ENCODE measurements at places on chromosomes 5 and 9. TPM values are rescaled to one million over a fixed set of nuclear protein-coding genes. Genes with fewer than 3 reads are reported as not detected.

Gene THBS4
- not detected for total RNA-seq

Gene RASGEF1C
- not detected for total RNA-seq

Gene CMYA5
- total RNA-seq, result 0.33 TPM

Gene BAAT
- total RNA-seq, result not detected

Gene FER
- total RNA-seq, result 21.8 TPM

Gene MVB12B
- total RNA-seq, result 10.1 TPM

Gene SPATA31D4
- total RNA-seq, result not detected

Gene TYRP1
- total RNA-seq, result 1.1 TPM

Gene FKTN
- 29.7 TPM for total RNA-seq

Gene KCNMB1
- total RNA-seq, result not detected

Gene LCNL1
- not detected for total RNA-seq

Gene ABCA1
- total RNA-seq, result 13.1 TPM

Gene ARHGEF37
- 16.7 TPM for total RNA-seq

Gene DOCK8
- total RNA-seq, result 3.2 TPM

Gene LECT2
- not detected for total RNA-seq

Gene EGFL7
- total RNA-seq, result 566 TPM

Gene SPATA31A3
- total RNA-seq, result not detected

Gene TIMD4
- not detected for total RNA-seq

Gene OR1L1
- not detected for total RNA-seq

Gene GARNL3
- total RNA-seq, result 9.5 TPM

Gene SLC4A9
- not detected for total RNA-seq

Gene EDIL3
- 3.5 TPM for total RNA-seq

Gene ZSWIM6
- total RNA-seq, result 24.8 TPM

Gene PDE6A
- total RNA-seq, result under 0.01 TPM

Gene ANKRD18B
- 2.0 TPM for total RNA-seq

Gene NUTM2F
- total RNA-seq, result not detected

Gene MARCHF11
- total RNA-seq, result not detected

Gene C9orf152
- not detected for total RNA-seq

Gene LCN12
- 0.29 TPM for total RNA-seq

Gene LOX
- 41.8 TPM for total RNA-seq

Gene GMCL2
- total RNA-seq, result not detected

Gene FRMD3
- 11.1 TPM for total RNA-seq

Gene NUDCD2
- total RNA-seq, result 6.2 TPM

Gene NKD2
- total RNA-seq, result 0.29 TPM

Gene RNF20
- 17.3 TPM for total RNA-seq

Gene PCDHA12
- under 0.01 TPM for total RNA-seq

Gene SV2C
- not detected for total RNA-seq

Gene OR2K2
- total RNA-seq, result not detected

Gene HTR4
- total RNA-seq, result 0.10 TPM

Gene ADAMTS13
- total RNA-seq, result 0.98 TPM

Gene ARRDC3
- 73.6 TPM for total RNA-seq

Gene PLPPR1
- total RNA-seq, result not detected

Gene PURA
- total RNA-seq, result 12.4 TPM

Gene TAF1L
- total RNA-seq, result not detected

Gene GFPT2
- 0.98 TPM for total RNA-seq

Gene HRCT1
- total RNA-seq, result 4.6 TPM

Gene CDH10
- total RNA-seq, result 0.33 TPM

Gene EIF4E1B
- not detected for total RNA-seq

Gene PGM5
- total RNA-seq, result 3.2 TPM

Gene GRXCR2
- not detected for total RNA-seq

Gene TAF11L5
- not detected for total RNA-seq

Gene SWI5
- total RNA-seq, result 23.5 TPM

Gene SPINK4
- not detected for total RNA-seq

Gene C5orf58
- not detected for total RNA-seq
